ENCODE measurements at places on chromosomes 6 and 20.

DNA sequence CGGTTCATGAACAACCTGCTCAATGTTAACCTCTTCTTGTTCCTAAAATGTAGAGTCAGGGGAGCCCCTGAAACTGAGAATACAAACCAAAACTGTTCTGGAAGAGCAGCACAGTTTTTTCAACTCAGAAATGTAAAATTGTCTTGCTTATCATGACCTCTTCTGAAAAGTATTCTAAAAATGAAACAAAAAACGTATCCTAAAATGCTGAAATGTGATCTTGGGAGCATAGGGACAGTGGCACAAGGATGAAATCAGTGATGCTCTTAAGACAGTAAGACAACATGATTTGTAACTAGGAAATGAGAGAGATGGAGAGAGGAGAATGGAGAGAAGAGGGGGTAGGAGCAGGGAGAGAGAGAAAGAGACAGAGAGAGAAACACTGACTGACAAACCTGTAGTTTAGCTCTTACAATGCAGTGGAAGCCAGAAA is 27.5 kb downstream of the NCOA7 start:
- no peak for DNase-seq

- DNase-seq = no peak
Observed at GRCh38 chr6:127496471-127496870, 22.7 kb downstream of the MTCL3 start.

GRCh38 chr20:9323622-9324021 is 190.8 kb upstream of the LAMP5 start:
- DNase-seq = no peak

DNA sequence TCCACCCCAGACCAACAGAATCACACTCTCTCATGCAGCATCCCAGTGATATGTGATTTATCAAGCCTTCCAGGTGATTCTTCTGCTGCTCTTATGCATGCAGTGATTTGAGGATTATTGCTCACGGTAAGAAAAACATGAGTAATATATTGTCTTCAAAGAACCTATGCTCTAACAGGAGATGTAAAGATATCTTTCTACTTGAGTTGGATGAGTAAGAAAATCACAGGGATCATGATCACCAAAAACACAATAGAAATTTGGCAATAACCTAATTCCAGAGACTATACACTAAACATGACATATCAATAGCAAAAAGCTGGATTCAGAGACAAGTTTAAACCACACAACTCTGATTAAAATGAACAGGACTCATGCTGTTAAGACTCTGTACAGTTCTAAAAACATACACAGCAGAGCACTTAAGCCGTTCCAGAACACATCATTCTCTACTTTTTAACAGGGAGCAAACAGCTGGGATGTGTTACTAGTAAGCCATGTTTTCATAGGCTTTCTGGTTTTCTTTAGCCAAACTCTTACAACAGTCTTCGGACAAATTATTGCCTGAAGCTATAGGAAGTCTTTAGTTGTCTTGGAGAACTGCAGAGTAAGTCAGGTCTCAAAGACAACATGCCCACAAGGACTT is 568.6 kb downstream of the HAO1 start:
- no peak for DNase-seq

DNA sequence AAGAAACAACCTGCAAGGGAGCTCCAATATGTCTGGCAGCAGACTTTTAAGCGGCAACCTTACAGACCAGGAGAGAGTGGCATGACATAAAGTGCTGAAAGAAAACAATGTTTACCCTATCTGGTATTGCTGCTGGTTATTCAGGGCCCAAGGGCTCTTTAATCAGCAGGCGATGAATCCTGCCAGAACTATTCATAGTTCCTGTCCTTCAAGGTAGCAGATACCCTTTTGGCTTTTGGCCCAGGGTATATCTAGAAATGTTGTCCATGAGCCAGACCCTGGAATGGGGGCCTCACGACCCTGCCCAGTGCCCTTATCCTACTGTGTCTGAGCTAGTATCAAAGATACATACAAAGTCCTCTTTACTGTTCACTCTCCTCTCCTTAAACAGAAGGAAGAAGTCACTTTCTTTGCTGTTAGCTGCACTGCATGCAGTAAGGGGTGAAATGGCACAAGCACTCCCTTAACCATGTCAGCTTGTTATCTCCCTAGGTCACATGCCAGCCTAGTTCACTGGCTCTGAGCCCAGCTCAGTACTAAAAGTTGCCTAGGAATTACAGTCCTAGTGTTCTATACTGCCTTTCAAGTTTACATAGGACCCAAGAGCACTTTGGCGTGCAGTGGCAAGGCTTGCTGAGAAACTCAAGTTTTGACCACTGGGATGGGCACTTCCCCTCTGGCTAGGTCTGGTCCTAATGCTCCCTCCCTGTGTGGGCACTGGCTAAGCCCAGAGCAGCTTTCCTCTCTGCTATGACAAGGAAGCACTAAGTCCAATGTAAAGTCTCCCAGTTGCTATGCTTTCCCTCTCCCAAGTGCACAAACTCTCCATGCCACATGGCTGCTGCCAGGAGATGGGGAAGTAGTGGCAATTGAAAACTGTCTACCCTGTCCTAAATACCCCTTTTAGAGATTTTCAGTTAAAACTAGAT is 122.0 kb downstream of the HTR1B start:
- no peak for DNase-seq

GRCh38 chr20:12049125-12049524 is 131.4 kb downstream of the BTBD3 start:
- DNase-seq = no peak

DNA sequence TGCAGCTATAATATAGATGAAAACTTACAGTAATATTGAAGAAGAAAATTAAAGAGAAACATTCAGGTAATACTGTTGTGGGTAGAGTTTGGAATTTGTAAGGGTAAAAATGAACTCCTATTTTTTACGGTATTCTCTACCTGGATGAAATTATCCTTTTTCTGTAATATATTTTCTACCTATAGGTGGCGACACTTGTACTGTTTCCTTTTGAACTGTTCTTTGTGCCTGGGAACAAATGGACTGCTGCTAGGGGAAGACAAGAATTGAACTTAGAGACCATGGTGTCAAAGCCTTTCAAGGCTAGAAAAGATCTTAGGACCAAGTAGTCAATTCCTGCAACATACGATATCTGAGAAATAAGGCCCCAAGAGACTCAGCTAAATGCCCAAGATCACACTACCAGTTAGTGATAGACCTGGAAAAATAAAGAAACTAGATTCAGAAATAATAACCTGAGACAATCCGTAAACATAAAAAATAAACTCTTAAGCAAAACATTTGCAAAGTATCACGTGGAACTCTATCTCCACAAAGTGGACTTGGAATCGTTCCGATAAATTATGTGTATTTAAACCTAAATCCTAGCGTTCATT is 383.8 kb downstream of the TFAP2A start:
- DNase-seq = no peak

DNA sequence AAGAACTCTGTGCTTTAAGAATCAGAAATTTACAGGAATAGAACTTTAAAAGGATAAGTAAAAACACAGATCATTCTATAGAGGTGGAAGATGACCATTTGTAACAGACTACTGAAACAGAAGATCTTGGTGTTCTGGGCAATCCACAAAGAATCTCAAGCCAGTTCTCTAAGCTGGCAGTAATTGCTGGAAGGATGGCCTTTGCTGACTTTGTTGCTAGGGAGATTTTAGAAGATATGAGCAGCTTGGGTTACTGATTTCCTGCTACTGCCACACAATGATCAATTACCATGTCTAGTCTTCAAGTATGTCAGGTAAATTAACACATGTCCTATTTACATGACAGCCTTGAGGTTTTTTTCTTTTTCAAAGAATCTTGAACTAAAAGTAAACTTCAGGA is 31.1 kb downstream of the SNAP91 start:
- no peak for DNase-seq

DNA sequence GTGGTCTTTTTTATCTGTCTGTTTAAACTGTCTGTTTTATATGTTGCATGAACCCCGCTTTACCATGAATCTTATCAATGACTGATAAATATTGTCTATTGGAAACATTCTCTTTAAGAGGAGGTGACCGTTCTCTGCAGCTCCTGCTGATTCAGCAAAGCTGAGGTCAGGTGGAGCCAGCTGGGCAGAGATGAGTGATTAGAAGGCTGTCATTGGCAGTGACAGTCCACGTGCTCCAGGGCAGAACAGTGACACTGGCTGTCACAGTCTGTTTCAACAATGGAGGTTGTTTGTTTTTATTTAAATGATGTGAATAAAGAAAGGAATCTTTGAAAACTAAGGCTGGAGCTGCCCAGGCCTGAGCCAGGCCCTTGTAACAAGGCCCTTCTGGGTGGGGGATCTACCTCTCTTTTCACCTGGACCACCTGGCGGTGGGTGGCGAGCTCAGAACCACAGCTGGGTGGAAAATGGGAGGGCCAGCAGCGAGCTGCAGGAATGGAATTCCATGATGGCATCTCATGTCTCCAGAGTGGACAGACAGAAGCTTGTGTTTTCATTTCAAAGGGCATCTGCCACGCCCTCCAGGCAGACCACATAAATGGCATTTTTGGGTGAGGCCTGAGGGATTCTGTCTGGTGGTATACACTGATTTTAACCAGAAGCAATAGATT is 12.6 kb downstream of the SYNJ2 start:
- no peak for DNase-seq

GRCh38 chr20:50930139-50930975 is 880 bp downstream of the ADNP start:
- no peak for DNase-seq

- no peak for DNase-seq
Observed at GRCh38 chr6:41371461-41371991, 36.1 kb downstream of the NCR2 start.

Data from cerebellar nuclear complex (tissue), 1 donor.